ELR (cell line): ENCODE measurements at places on chromosomes 2 and 18.

DNA sequence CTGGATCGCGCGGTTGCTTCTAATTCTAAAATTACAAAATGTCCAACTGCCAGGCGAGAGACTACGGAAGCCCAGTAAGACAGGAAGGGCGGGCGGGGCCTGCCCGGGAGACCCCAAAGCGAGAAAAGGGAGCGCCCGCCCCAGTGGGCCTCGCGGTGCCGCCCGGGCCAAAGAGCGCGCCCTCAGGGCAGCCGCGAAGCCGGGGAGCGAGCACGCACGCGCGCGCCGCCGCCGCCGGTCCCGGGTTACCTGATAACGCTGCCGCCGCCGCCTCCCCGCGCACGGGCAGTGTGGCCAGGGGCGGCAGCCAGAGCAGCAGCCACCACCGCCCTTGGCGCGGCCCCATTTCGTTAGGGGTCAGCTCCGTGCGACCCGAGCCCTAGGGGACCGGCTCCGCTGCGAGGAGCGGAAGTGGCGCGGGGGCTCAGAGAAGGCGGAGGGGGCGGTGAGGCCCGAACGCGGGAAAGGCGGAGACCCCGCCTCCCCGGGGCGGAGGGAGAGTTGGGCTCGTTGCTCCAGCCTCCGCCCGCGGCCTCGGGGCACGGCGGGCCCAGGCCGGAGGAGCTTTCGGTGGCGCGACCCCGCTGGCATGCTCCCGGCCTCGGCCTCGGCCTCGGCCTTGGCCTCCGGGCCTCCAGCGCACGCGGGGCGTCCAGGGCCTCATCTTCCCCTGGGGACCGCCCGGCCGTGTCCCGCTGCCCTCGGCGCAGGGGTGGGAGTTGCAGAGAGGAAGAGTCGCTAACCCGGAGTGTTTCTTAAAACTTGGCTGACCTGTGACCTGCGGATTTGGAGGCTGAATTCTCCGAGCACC is at the start of gene NEMP2:
Gene NEMP2, minus strand, starts transcription at position 413 of the 811 bp plus-strand sequence. Its CDS starts 67 bp downstream, at position 346.
- peak; percentile 89 for DNase-seq

GRCh38 chr2:240023792-240024191 is 1.4 kb downstream of the NDUFA10 start:
- no peak for DNase-seq

DNA sequence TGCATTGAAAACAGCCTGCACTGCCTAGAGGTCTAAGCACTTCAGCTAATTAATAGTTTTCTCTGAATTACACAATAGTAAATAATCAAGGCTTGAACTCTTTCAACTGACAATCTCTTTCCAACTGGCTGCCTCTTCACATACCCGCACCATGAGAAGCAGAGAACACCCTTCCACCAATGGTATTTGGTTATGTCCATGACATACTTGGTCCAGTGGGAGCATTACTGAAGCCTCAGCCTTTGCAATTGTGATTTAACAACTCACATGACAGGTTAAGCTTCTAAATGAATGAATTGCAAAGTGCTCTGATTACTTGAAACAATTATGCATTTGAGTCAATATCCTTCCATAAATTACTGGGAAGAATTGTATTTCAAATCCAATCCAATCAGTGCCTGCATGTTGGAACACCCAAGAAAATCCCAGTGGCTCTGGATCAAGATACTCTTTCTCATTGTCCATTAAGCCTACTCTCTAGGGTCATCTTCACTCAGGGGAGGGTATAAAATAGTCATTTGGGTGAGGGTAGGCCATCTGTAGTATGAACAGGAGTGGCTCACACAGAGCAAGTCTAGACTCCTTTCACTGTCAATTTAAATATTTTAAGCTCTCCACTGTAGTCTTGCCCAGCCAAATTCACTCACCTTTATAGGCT is 101.1 kb downstream of the HS1BP3 start:
- no peak for DNase-seq

- no peak for DNase-seq
Observed at GRCh38 chr18:39693359-39693758, 2127.8 kb upstream of the CELF4 start.

GRCh38 chr18:59898093-59898492 is 1.7 kb upstream of the PMAIP1 start:
- no peak for DNase-seq

- no peak for DNase-seq
Observed at GRCh38 chr2:4258563-4258962, 555.2 kb downstream of the DCDC2C start.

- no peak for DNase-seq
Observed at GRCh38 chr2:45285771-45286390, 276.6 kb upstream of the SIX2 start.

DNA sequence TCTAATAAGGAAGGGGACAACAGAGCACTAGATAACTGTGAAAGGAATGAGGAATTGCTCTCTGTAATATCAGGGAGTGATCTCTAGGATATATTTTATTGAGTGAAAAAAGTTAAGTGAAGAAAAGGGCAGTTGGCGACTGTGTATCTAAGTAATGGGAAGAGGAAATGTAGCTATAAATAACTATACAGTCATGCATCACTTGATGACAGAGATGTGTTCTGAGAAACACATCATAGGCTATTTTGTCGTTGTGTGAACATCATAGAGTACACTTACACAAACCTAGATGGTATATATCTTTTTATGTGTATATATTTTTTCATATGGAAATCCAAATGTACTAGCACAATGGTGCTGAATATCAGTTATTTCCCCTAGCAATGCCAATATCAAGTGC is 329.3 kb downstream of the TXNL1 start:
- DNase-seq, result no peak

- peak; percentile 4 for DNase-seq
Observed at GRCh38 chr18:77702686-77703085, 453.0 kb downstream of the GALR1 start.

GRCh38 chr2:152525277-152525838 is 190.4 kb downstream of the FMNL2 start:
- DNase-seq, result peak; percentile 96

- no peak for DNase-seq
Observed at GRCh38 chr18:37741032-37741623, 175.5 kb upstream of the CELF4 start.

GRCh38 chr18:47932603-47933002 is 2.1 kb upstream of the SMAD2 start:
- DNase-seq, result no peak

- DNase-seq, result no peak
Observed at GRCh38 chr18:24831871-24832665, 371.6 kb downstream of the HRH4 start.

- peak; percentile 71 for DNase-seq
Observed at GRCh38 chr18:24014986-24015638, 558 bp downstream of the TTC39C start.

GRCh38 chr18:49723648-49724180 is 89.6 kb downstream of the ACAA2 start:
- DNase-seq, result peak; percentile 56

DNA sequence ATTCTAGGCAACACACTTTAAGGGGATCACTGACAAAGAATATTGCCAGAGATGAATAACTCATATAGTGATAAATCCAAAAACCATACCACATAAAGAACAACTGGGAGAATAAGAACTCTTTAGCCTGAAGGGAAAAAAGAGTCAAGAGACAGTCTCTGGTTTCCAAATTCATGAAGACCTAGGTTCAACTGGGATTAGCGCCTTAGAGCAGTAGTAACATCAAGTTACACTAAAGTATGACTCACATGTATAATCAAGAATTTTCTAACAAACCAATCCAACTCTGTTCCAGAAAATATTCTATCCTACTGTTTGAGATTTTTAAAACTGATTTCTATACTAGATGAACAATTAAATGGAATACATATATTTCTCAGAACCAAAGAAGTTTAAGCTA is 93.8 kb downstream of the USP34 start:
- no peak for DNase-seq

DNA sequence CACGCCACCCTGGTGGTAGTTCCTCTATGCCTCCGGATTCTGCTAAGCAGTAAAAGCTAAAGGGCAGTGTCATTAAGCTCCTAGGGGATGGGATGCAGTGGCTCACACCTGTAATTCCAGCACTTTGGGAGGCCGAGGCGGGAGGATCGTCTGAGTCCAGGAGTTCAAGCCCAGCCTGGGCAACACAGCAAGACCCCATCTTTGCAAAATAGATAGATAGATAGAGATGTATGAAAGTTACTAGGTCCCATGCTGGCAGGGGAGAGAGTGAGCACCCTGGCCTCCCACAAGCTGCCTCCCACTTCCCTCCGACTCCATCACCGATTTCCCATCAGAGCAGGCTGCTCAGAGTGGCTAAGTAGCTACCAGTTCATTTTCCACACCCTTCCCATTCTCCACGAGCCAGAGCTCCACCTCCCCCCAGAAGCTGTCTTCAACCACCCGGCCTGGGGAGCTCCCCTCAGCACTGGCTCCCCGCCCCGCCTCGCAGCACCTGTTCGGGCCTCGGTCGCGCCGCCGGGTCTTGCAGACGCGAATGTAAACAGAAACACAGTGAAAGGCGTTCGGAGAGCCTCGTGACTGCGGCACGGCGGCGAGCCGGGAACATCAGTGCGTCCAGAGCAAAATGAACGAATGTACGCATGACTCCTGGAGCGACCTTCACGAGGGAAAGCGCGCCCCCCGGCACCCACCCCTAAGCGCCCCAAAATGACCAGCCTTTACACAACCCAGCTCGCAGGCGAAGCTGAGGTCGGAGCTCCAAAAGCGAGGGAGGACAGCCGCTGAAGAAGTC is 598 bp upstream of the CEP68 start:
- no peak for DNase-seq

DNA sequence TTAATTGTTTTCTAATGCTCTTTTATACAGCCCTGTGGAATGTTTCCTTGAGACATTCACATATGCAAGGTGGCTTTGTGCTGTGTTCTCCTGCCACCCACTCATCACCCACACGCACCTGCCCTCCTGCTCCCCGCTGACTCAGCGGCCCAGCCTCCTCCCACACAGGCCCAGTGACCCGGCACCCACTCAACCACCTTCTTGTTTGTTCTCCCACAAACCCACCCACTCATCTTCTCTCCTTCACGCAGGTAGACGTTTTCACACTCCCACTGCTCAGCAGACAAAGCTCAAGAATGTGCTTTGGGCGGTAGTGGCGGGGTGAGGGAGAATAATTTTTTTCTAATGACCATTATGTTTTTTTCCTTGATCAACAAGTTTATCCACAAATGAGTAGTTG is 28.6 kb upstream of the NEMP2 start:
- no peak for DNase-seq

GRCh38 chr2:238710032-238710735 is 137.7 kb upstream of the TWIST2 start:
- no peak for DNase-seq

- DNase-seq, result no peak
Observed at GRCh38 chr2:62263076-62263715, 67.3 kb downstream of the B3GNT2 start.
